ENCODE measurements at places on chromosomes 2 and 18. TPM values are rescaled to one million over a fixed set of nuclear protein-coding genes. Genes with fewer than 3 reads are reported as not detected.

Gene ESPNL
- 0.72 TPM for total RNA-seq

Gene GNAL
- 0.06 TPM for total RNA-seq

Gene BUB1
- 108 TPM for total RNA-seq

Gene CNGA3
- total RNA-seq = not detected

Gene ABCG8
- not detected for total RNA-seq

Gene SERTAD2
- 20.8 TPM for total RNA-seq

Gene LRRFIP1
- total RNA-seq = 69.3 TPM

Gene SF3B6
- total RNA-seq = 130 TPM

Gene PPP1R1C
- 5.3 TPM for total RNA-seq

Gene ARHGEF33
- total RNA-seq = 0.35 TPM

Gene SOS1
- total RNA-seq = 37.8 TPM

Gene APOB
- not detected for total RNA-seq

Gene CLIP4
- total RNA-seq = 18.2 TPM

Gene G6PC2
- total RNA-seq = not detected

Gene OXER1
- total RNA-seq = 0.46 TPM

Gene C2orf15
- total RNA-seq = 0.56 TPM

Gene PLB1
- 0.39 TPM for total RNA-seq

Gene ZNF532
- total RNA-seq = 118 TPM

Gene NTSR2
- total RNA-seq = not detected

Gene ANKRD30B
- total RNA-seq = not detected

Gene CTNNA2
- not detected for total RNA-seq

Gene RNU2-63P
- 11.4 TPM for total RNA-seq

Gene PROKR1
- total RNA-seq = 15.7 TPM

Gene SPHKAP
- 10.3 TPM for total RNA-seq

Gene BOLL
- total RNA-seq = not detected

Data from A673 (cell line).